NCI-H2171 treated with DMSO at 0.1 percent for 48 hours (cell line): ENCODE measurements at places on chromosomes 6 and 20.
A peak's percentile ranks its signal among the peaks of the same experiment; 100 is the strongest.

- no peak for DNase-seq
Measured at GRCh38 chr6:10266061-10266460, 148.8 kb downstream of the TFAP2A start.

DNA sequence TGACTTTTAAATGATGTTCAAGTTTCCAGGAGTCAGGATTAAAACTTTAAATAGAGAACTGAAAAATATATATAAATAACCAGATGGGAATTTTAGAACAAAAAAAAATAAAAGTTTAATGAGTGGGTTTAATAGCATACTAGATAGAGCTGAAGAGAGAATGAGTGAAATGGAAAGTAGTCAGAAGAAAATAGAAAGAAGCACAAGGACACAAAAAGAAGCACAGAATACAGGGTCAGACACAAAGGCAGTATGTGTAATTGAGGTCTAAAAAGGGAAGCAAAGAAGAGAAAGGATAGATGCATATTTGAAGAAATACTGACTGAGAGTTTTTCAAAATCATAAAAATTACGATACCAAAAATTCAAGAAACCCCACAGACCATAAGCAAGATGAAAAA lies 159.8 kb upstream of the FERMT1 start:
- no peak for DNase-seq

- DNase-seq, result no peak
Measured at GRCh38 chr6:24571361-24571760, 74.6 kb downstream of the KIAA0319 start.

GRCh38 chr6:14965424-14966075 lies 280.3 kb upstream of the JARID2 start:
- DNase-seq, result no peak

- no peak for DNase-seq
Measured at GRCh38 chr6:165805067-165805555, 142.1 kb upstream of the PDE10A start.

DNA sequence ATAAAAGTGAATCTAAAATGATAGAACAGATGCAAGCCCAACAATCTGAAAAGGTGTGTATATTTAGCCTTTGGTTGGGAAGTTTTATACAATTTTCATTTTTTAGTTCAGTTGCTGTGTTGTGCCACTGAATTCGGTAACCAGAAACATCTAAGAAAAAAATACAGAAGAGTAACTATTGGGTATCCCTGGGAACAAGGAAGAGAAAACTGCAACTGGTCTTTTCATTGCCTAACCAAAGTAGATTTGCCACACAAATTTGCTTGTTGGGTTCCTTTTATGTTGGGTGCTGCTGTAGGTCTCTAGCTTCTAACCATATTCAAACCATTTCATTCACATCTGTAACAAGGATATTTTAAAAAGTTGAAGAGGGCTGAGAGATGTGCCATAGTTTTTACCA lies 2.8 kb upstream of the TMEM30A start:
- no peak for DNase-seq

GRCh38 chr6:79071547-79071946 lies 6.5 kb downstream of the PHIP start:
- DNase-seq, result no peak

DNA sequence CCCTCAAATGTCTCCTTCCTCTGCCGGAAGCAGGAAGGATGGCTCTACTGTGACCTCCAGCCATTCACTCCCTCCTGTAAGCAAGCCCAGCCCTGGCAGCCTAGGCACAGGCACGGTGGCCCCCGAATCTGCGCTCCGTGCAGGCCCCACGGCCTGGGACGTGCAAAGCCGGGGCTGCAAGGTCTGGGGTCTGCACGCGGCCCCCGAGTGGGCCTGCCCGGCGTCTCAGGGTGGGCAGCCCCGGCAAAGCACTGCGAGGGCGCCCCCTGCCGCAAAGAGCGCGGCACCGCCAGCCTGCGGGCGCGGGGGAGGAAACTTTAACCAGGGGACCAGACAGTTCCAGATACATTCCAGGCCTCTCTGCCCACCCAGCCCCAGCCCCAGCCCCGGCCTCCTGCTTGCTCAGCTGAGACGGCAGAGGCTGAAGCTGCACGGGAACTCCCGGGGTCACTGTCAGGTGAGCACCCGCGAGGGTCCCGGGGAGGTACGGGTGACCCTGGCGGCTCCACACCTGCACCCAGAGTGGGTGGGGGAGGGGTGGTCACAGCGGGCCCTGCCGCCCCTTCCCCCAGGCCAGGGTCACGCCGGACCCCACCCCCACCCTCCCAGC lies 98.8 kb downstream of the ASXL1 start:
- peak; percentile 34 for DNase-seq

DNA sequence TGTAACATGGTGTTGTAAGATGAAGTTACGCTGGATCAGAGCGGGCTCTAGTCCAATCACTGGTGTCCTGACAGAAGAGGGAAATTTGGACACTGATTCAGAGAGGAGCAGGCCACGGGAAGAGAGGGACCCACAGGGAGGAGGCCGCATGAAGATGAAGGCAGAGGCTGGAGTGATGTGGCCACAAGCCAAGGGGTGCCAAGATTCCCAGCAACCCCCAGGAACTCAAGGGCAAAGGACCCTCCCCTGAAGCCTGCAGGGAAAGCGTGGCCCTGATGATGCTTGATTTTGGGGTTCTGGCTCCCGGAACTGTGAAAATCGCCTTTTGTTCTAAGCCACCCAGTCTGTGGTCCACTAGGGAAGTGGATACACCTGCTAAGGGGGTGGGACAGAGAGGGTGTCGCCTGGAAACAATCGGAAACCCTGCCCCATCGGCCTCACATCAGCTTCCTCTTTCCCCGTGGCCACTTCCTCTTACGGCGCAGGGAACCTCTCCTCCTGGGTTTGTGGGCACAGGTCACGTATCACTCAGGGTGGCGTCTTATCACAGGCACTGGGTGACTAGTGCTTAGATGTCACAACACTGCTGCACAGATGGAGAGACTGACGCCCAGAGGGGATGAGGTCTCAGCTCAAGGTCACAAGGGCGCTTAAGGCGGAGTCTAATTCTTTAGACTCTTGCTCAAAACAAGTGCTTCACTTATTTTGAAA lies 58.0 kb downstream of the SULF2 start:
- DNase-seq, result no peak

GRCh38 chr6:103723438-103724322 lies 1136.0 kb downstream of the HACE1 start:
- no peak for DNase-seq

DNA sequence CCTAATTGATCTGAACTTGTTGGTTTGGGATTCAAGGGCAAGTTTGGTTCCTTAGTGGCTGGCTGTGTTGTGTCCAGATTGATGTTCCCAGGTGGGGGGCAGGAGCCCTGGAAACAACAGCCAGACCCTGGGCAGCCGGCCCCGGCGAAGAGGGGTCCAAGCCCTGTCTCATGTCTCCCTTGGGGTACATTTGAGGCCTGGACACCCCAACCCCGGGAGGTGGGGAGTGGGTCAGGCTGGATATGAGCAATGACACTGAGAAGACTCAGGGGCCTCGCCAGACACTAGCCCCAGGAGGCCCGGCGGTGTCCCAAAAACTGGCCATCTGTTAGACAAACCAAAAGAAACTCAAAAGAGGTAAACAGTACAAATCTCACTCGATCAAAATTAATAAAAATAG lies 79.6 kb downstream of the YTHDF1 start:
- no peak for DNase-seq

- DNase-seq, result no peak
Measured at GRCh38 chr6:107582086-107582485, 92.2 kb downstream of the SOBP start.

- DNase-seq, result no peak
Measured at GRCh38 chr20:58106143-58106750, 122.2 kb downstream of the ANKRD60 start.

- DNase-seq, result no peak
Measured at GRCh38 chr6:148805777-148806176, 58.9 kb downstream of the UST start.

GRCh38 chr20:49697071-49697470 lies 16.6 kb downstream of the B4GALT5 start:
- peak; percentile 87 for DNase-seq

- DNase-seq, result no peak
Measured at GRCh38 chr20:5862703-5863039, 87.7 kb downstream of the TRMT6 start.

- DNase-seq, result no peak
Measured at GRCh38 chr20:50392138-50392866, 117.9 kb upstream of the PTPN1 start.

DNA sequence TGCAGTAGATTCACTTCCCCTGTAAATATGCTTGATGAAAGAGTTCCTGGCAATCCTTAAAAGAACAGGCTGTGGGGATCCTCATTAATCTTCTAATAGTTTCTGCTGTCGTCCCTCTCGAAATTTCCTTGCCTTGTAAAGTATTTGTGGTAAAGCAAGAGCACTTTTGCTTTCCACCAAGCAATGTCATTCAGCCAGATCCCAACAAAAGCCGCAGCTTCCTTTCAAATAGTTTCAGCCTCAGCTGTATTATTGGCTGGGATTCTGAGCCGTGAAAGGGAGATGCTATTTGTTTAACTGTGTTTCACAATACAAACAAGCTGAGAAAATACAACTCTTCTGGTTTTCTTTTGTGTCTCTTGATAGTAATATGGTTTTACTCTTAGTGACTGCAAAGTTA lies 48.9 kb upstream of the EPHA7 start:
- DNase-seq, result no peak

DNA sequence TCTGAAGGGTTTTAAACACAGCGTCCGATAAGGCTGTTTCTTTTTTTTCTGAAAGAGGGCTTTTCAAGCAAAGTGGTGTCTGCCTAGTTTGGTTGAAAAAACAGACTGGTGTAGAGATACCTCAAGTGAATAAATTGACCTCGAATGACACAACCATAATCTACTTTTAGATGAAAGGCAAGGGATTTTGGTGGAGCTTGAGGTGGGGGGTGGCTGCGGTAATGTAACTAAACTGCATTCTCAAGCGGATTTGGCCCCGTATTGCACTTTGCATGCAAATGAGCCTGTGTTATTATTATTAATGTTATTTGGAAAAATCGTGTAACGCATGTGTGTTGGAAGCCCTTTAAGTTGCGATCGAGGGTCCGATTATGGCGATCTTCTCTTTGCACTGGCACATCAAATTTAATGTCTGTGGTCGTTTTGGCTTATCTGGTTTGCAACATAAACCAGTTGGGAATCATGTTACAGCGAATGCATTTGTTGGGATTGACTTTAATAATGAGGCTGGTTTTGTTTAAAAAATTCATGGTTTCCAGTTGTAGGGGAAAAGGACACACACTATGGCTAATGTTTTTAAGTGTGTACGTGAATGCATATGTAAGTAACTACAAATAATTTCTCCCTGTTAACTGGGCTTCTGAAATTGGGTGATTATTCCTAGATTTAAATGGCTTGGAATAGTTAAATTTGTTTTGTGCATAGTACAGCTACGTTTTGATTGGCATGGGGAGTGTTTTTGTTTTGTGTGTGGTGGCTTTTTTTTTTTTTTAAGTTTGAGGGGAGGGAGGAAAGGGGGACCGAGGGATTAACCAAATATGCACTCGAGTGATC lies 1.0 kb downstream of the JARID2 start:
- peak; percentile 53 for DNase-seq

GRCh38 chr20:7237251-7237650 lies 469.8 kb downstream of the BMP2 start:
- DNase-seq, result no peak

- no peak for DNase-seq
Measured at GRCh38 chr6:141183368-141183767, 949.4 kb upstream of the GJE1 start.

GRCh38 chr6:23145781-23146180 lies 576.4 kb downstream of the HDGFL1 start:
- DNase-seq, result peak; percentile 21

- DNase-seq, result no peak
Measured at GRCh38 chr20:56752274-56752673, 123.2 kb downstream of the TFAP2C start.

- peak; percentile 85 for DNase-seq
Measured at GRCh38 chr20:561437-562231, 18.0 kb upstream of the CSNK2A1 start.

GRCh38 chr20:45358282-45359068 lies 4.5 kb upstream of the SYS1 start:
- no peak for DNase-seq

DNA sequence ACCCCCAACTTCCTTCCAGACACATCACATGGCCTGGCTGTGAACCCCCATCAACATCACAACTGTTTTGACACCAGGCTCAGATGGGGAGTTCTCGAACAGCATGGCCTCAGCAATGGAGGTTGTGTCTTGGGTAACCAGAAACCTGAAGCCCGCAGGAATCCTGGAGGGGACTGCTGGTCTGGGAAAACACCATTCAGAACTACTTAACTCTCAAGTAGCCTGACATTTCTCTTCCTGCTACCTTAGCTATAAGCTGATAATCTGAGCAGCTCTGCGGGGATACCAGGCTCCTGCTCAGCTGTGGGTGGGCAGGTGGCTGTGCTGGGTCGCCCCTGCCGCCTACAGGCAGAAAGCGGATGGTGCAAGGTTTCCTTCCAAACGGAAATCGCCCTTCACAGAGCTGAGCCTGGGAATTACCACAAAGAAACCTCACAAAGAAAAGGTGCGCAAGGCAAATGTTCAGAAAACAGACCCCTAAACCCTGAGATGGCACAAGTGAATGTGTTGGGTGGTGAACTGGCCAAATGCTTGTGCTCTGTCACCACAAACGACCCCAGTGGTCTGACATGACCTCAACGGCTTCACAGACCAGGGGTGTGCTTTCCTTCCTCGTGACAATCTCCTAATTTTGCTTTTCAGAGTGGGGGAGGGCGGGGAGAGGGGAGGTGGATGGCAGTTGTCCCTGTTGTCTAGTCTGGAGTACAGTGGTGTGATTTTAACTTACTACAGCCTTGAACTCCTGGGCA lies 29.5 kb downstream of the SNX5 start:
- peak; percentile 75 for DNase-seq

DNA sequence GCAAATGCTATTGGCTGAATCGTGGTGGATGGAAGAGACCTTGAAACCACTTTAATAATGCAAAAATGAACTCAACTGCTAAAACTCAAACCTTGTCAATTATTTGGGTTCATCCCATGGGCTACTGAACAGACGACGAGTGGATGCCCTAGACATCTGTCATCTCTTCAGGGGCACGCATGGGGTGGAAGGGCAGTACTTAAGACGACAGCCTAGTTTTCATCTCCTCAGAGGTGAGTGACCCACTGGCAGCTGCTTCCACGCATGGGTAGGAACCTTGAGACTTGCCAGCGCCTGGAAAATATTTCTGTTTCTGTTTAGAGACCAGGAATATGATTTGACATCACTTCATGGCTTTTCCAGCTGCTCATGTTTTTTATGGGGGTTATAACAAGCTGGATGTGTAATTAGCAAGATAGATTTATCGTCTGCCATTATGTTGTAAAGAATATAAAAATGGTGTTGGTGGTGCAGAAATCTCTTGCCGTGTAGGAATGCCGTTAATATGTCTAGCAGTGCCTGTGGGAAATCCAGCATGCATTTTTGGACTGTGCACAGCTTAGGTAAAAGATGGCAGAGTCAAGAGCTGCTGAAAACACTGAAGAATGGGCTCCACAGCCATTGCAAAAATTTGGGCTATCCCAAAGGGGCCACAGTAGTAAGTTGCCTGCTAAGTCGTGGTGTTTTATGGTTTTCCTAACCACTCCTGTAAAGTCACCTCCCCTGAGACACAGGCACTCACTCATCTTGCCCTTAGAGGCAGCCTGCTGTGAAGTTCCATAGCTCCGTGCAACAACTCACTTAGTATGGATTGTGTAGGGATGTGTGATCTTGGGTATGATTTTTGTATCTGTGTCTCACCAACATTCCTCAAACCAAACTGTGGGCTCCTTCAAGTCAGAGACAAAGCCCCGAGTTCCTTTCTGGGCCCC lies 203.3 kb downstream of the EYA2 start:
- DNase-seq, result no peak

- DNase-seq, result no peak
Measured at GRCh38 chr6:56247654-56248122, 308 bp upstream of the COL21A1 start.
